ENCODE measurements at places on chromosomes 2 and 18. TPM values are rescaled to one million over a fixed set of nuclear protein-coding genes. Genes with fewer than 3 reads are reported as not detected.

DNA sequence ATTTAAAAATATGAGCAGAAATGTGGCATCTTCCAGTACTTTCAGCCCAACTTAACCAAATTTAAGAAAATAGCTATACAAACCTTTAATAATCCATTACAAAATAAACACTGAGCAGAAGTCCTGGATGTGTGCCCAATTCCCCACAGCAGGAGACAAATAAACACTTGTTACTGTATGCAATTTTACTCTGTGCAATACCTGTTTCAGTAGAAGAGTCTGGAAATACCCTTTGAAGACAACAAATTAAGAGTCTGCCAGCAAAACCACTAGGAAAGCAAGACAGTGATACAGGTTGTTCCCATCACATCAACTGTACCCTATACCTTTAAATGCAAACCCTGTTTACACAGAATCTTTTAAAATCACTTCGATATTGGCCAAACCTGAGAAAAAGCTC, 41.4 kb upstream of the RNU4ATAC start:
- no peaks in the 10 kb centered on the region for H3K4me1 ChIP-seq
- H3K27me3 ChIP-seq: no peaks in the 10 kb centered on the region
- no peak overlapping the region for H3K27ac ChIP-seq
- no peaks in the 10 kb centered on the region for H3K36me3 ChIP-seq
- no peak overlapping the region for H3K4me3 ChIP-seq
- no peak for DNase-seq

- H3K27me3 ChIP-seq: no peaks in the 10 kb centered on the region
- H3K27ac ChIP-seq: no peak overlapping the region
- no peaks in the 10 kb centered on the region for H3K4me1 ChIP-seq
- no peaks in the 10 kb centered on the region for H3K36me3 ChIP-seq
- H3K4me3 ChIP-seq: no peak overlapping the region
These were observed 40.6 kb downstream of the TMEM178A start for GRCh38 chr2:39706312-39706711.

KCNIP3 gene
- total RNA-seq: 1.5 TPM

DNA sequence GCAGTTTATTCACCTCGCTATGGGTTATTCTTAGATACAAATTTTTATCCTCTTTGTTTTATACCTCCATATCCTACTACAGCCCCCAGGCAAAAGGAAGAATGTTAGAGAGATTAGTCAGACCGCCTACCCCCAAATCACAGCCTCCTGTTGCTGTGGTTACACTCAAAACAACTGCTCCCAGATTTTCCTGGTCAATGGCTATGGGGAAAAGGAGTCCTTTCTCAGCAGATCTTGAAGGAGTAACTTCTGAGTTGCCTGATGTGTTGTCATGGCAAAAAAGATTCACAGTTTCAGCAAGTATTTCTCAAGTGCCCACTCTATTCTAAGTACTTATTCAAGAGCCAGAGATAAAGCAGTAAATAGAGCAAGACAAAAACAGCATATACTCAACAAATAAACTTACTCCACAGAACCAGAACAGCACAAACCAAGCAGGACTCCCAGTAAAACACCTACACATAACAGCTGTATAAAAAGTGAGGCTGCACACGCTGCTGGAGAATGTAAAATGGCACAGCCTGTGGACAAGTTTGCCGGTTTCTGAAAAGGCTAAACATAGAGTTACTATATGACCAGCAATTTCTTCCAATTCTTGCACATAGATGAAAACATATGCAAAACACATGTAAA, 104.8 kb downstream of the NOL10 start:
- H3K36me3 ChIP-seq: no peaks in the 10 kb centered on the region
- DNase-seq: no peak
- no peak overlapping the region for H3K27ac ChIP-seq
- no peaks in the 10 kb centered on the region for H3K4me1 ChIP-seq
- H3K4me3 ChIP-seq: no peak overlapping the region
- H3K27me3 ChIP-seq: no peaks in the 10 kb centered on the region

- no peaks in the 10 kb centered on the region for H3K27me3 ChIP-seq
- no peak overlapping the region for H3K4me3 ChIP-seq
- no peaks in the 10 kb centered on the region for H3K4me1 ChIP-seq
- no peak overlapping the region for H3K27ac ChIP-seq
- H3K36me3 ChIP-seq: no peaks in the 10 kb centered on the region
These were observed 1.9 kb downstream of the CHPF start for GRCh38 chr2:219541611-219542180.

GCG gene
- total RNA-seq: not detected

C1QL2 gene
- total RNA-seq: not detected

- H3K27ac ChIP-seq: no peak overlapping the region
- no peaks in the 10 kb centered on the region for H3K36me3 ChIP-seq
- DNase-seq: no peak
- no peak overlapping the region for H3K4me3 ChIP-seq
- H3K4me1 ChIP-seq: no peaks in the 10 kb centered on the region
- H3K27me3 ChIP-seq: no peaks in the 10 kb centered on the region
These were observed 213.8 kb downstream of the DSC3 start for GRCh38 chr18:30828700-30829099.

NYAP2 gene
- not detected for total RNA-seq

GRCh38 chr2:15782009-15782751, 158.2 kb upstream of the MYCN start:
- H3K27ac ChIP-seq: no peak overlapping the region
- H3K27me3 ChIP-seq: no peaks in the 10 kb centered on the region
- H3K4me1 ChIP-seq: no peaks in the 10 kb centered on the region
- H3K36me3 ChIP-seq: no peaks in the 10 kb centered on the region
- no peak for DNase-seq
- H3K4me3 ChIP-seq: no peak overlapping the region

DNA sequence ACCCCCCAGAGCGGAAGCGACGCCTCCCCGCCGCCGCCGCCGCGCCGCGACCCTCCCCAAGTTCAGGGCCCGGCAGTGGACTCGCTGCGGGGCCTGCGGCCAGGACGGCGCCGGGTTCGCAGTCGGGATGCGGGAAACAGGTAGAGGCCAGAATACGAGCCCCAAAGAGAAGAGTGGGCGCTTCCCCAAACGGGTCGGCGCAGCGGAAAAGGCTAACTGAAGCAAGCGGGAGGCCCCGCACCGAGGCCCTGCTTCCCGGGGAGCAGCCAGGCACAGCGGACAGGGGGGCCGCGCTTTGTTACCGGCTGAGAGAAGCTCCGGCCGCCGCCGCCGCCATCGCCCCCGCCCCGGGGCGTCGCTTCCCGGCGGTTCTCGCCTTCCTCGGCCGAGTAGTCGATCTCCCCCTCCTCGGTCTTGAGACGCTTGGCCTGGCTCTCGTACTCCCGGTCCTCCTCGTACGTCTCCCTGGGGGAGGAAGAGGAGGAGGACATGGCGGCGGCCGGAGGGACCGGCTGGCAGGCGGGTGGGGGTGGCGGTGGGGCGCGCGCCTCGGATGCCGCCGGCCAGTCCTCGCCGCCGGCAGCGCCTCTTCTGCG, 494 bp downstream of the HNRNPLL start:
- peak overlapping the region; percentile 99 for H3K27ac ChIP-seq
- peak; percentile 46 for DNase-seq
- peaks cover 7% of the 10 kb centered on the region for H3K4me1 ChIP-seq
- no peaks in the 10 kb centered on the region for H3K27me3 ChIP-seq
- H3K36me3 ChIP-seq: no peaks in the 10 kb centered on the region

TMEM37 gene
- total RNA-seq: not detected

- H3K4me1 ChIP-seq: peaks cover 7% of the 10 kb centered on the region
- H3K27me3 ChIP-seq: no peaks in the 10 kb centered on the region
- H3K4me3 ChIP-seq: no peak overlapping the region
- peak; percentile 68 for DNase-seq
These were observed 93.2 kb downstream of the CABYR start for GRCh38 chr18:24231773-24232735.

DNA sequence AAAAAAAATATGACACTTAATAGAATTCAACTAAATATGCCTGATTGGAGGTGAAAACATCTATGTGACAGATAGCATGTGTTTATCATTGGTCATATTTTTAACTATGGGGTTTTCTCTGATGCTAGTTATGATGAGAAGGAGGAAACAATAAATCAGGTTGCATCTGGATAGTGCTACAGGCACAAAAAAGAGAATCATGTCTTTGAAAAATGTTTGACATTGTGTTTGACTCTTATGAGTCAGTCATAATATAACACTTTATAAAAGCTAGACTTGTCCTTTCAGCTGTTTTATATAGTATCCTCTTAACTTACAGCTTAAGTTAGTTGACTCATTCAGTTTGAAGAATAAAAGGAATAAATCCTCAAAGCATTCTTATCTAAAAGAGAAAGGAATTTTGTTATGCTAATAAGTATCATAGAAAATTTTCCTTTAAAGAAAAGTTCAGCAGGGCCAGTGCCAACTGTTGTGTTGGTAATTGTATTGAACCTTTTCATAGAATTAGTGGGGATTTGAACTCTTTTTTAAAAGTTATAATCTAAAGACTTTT, 78.4 kb upstream of the UBXN4 start:
- H3K27ac ChIP-seq: no peak overlapping the region
- no peaks in the 10 kb centered on the region for H3K36me3 ChIP-seq
- H3K4me3 ChIP-seq: no peak overlapping the region
- no peak for DNase-seq
- H3K27me3 ChIP-seq: no peaks in the 10 kb centered on the region
- H3K4me1 ChIP-seq: no peaks in the 10 kb centered on the region

- no peak overlapping the region for H3K27ac ChIP-seq
- no peaks in the 10 kb centered on the region for H3K4me1 ChIP-seq
- no peaks in the 10 kb centered on the region for H3K36me3 ChIP-seq
- DNase-seq: no peak
- H3K27me3 ChIP-seq: no peaks in the 10 kb centered on the region
These were observed 90.3 kb upstream of the ST3GAL5 start for GRCh38 chr2:85978883-85979780.

DNA sequence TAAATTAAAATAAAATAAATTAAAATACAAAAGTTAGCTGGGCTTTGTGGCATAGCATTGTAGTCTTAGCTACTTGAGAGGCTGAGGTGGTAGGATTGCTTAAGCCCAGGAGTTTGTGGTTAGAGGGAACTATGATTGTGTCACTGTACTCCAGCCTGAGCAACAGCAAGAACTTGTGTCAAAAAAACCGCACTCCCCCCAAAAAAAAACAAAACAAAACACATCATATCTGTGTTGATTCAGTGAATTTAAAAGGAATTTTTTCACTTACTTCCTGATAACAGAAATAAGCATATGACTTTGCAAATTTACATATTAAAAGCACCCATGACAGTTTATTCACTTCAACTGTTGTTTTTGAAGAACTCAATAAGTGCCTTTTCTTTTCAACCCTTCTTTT, 68.1 kb upstream of the PELI1 start:
- no peak for DNase-seq
- H3K4me3 ChIP-seq: no peak overlapping the region
- peaks cover 12% of the 10 kb centered on the region for H3K4me1 ChIP-seq
- no peak overlapping the region for H3K27ac ChIP-seq
- H3K36me3 ChIP-seq: no peaks in the 10 kb centered on the region

DNA sequence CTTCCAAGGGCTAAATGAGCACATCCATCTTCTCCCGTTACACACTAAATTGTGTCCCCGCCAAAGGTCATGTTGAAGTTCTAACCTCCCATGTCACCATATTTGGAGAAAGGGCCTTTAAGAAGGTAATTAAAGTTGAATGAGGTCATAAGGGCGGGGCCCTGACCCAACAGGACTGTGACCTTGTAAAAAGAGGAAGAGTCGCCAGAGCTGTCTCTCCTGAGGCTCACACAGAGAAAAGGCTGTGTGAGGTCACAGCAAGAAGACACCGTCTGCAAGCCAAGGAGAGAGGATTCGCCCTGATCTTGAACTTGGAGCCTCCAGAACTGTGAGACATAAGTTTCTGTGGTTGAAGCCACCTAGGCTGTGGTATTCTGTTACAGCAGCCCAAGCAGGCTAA, 24.1 kb downstream of the TRABD2A start:
- no peak overlapping the region for H3K27ac ChIP-seq
- H3K4me3 ChIP-seq: no peak overlapping the region
- H3K27me3 ChIP-seq: no peaks in the 10 kb centered on the region
- no peaks in the 10 kb centered on the region for H3K4me1 ChIP-seq

MRPL53 gene
- 101 TPM for total RNA-seq

PDE1A gene
- 83.1 TPM for total RNA-seq
